Activated T-cell treated with anti-CD3 and anti-CD28 coated beads, Interleukin-2, amount 50 U/mL, for 48 hours (primary cell): ENCODE measurements at places on chromosomes 12 and 14.

GRCh38 chr14:95290871-95291431 is 28.8 kb downstream of the CLMN start:
- no peak for DNase-seq

- no peak for DNase-seq
These were observed 120.0 kb downstream of the PPFIA2 start for GRCh38 chr12:81639196-81639595.

DNA sequence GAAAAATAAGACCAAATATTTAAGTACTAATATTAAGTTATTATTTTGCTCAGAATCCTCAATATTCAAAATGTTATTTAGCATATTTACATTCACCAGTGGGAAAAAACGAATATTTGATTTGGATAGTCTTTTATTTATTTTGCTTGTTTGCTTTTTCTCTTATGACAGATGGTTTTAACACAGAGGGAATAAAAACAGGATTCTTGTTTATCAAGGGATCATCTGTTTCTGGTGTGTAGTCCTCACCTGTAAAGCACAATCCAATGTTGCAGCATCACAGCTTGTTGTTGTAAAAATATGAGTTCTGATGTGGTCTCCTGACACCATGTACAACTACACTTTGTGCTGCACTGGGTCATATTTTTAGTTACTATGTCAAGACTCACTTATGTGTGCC is 103.9 kb downstream of the AVPR1A start:
- DNase-seq = no peak

- DNase-seq = no peak
These were observed 68.7 kb upstream of the MED13L start for GRCh38 chr12:116346222-116346621.

DNA sequence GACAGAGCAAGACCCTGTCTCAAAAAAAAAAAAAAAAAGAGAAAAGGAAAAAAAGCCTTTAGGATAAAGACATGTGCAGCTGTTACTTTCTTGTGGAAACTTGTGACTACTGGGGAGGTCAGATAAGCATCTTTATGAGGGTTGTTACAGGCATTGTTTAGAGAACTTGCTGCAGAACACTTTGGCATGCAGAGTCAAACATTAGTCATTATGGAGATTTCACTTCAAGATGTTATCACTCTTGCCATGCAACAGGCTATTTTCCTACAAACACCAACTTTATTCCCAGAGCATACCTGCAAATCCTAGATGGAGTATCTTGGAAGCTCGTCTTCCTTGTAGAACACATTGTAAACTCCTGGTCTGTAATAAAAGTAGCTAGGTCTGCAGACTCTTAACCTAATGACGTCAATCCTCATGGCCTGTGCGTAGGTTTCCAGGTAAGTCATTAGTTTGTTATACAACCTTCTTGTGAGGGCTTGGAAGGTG is 36.3 kb upstream of the WDR89 start:
- no peak for DNase-seq

- no peak for DNase-seq
These were observed 2.5 kb downstream of the AJUBA start for GRCh38 chr14:22979748-22980392.

GRCh38 chr12:10331642-10332239 is 24.1 kb downstream of the KLRD1 start:
- DNase-seq = no peak

- DNase-seq = no peak
These were observed 2.8 kb upstream of the WSB2 start for GRCh38 chr12:118063576-118064391.

DNA sequence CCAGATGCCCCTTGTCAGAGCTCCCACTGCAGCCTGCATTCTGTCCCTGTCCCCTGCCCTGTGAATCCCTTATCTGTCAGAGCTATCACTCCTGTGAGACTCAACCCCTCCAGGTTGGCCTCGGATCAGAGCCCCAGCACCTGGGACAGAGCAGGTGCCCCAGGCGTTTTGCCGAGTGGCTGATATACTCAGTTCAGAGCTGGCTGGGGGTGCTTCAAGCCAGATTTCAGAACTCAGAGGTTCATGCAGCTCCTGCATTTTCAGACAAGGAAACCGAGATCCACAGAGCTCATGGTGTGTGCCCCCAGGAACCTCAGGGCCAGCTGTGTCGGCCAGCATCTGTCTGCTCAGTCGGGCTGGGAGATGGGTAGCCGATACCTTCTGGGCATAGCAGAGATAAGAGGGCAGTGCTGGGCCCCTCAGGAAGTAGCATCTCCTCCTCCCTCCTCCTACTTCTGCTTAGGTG is 228.0 kb upstream of the RTL1 start:
- no peak for DNase-seq

GRCh38 chr12:16385782-16386646 is 38.6 kb downstream of the MGST1 start:
- no peak for DNase-seq

GRCh38 chr14:53710615-53711014 is 246.0 kb downstream of the BMP4 start:
- DNase-seq = no peak

DNA sequence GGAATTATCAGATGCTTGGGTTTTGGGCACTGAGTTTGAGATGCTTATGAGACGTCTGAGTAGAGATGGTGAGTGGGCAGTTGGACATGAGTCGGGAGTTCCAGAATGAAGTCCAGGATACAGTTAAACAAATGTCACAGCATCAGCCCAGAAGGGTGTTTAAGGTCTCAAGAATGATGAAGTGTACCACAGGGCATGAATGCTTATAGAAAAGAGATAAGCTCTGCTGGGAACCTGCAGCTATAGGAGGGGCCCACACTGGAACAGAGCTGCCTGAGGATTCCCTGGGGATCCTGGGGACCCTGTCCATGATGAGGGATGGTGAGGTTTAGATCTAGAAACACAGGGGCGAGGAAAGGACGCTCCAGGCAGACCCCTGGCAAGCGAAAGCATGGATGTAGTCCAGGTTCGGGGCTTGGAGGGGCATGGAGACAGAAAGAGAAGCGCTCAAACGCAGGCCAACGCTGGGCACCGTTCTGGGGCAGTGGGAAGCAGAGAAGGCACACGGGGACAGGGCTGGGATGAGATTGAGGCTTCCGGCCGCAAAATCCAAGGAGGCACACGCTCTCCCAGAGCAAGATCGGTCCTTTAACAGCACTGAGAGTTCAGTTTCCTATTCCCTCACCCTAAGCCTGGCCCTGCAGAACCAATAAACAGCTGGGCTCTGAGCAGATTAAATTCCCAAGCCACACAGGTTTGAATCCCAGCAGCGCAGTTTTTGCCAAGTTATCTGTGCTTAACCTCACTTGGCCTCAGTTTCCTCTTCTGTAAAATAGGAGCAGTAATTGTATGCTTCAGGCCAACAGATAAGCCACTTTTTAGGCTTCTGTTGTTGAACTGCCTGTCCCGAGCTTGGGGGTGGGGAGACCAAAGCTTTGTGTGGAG is 52.9 kb downstream of the EID3 start:
- no peak for DNase-seq

- DNase-seq = no peak
These were observed 61.0 kb downstream of the KIF26A start for GRCh38 chr14:104199266-104199895.

- no peak for DNase-seq
These were observed 71.3 kb downstream of the PTHLH start for GRCh38 chr12:27900920-27901879.

- no peak for DNase-seq
These were observed 100.3 kb upstream of the PLEKHG7 start for GRCh38 chr12:92602476-92602875.

- no peak for DNase-seq
These were observed 3.3 kb downstream of the HHIPL1 start for GRCh38 chr14:99648027-99648784.

DNA sequence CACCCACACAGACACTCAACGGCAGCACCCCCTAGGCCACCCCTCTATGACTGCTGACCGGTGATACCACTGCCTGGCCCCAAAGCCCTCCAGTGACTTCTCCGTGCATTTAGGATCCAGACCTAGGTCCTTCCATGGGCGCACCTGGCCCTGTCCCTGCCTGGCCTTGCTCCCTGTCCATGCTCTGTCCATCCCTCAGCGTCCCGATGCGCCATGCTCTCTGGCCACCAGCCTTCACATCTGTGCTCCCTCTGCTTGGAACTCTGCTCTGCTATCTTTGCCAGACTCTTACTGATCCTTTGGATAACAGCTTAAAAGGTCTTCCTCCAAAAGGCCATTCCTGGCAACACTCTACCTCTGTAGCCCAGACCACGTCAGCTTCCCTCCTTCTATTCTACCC is 25.4 kb upstream of the HDAC7 start:
- no peak for DNase-seq

DNA sequence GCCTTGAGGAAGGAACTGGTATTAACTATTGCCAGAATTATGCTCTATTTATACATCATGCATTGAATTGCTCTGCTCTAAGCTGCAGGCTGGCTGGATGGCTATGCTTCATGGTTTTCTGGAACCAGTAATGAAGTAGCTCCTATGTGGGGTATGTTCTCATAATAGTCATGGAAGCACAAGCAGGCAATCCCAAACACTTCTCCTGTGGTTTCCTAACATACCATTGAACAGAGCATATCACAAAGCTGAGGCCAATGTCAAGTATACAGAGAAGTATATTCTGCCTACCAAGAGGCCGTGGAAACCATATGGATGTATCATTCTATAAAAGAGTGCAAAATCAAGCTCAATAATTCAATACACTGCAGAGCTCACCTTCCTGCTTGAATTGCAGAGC is 1752.4 kb upstream of the FLRT2 start:
- DNase-seq = no peak

GRCh38 chr14:36538051-36538450 is 18.0 kb upstream of the NKX2-1 start:
- no peak for DNase-seq

DNA sequence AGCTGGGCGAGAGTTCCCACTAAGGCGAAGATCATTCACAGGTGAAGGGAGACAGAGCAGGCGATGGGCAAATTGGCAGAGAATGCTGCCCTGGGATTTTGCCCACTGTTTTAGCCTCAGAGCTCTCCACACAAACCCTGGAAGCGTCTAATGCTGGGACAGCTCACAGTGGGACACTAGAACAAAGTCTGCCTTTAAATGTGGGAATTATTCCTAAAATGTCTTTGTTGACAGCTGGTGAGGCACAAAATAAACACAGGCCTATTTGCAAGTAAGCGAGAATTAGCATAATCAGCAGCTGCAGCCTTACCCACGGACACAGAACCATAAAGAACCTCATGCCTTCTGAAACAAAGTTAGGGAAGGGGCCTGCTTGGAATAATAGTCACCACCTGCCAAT is 824.5 kb downstream of the AACS start:
- DNase-seq = no peak

DNA sequence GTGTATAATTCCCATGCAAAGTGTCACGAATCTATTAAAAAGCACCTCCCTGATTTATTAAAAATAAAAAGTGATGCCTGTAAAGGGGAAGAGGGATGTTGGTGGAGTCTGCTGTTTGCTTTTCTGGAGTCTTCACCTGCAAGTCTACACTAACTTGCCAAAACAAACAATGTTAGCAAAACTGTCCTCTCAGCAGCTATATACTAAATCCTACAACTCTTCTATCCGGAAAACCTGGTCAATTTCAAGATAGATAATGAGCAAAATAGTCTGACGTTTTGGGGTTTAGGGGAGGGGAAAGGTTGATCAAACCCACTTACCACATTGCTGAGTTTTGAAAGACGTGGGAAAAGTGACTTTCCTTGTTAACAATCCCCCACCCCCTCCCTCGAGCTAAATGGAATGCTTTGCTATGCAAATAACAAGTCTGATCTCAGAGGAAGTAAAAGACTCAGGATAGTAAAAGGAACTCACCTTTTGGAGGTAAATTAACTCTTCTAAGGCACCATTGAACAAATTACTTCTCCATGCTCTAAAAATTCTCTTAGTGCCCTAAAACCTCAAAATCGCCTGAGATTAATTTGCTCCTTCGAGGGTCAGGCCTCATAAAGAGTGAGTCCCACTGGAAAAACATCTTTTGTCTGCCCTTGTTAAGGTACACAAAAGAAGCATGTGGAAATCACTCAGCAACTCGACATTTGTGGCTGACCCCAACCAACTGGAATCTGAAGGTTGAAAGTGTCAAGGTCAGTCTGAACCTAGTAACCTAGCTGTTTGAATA is 13.5 kb downstream of the BMP4 start:
- DNase-seq = no peak

DNA sequence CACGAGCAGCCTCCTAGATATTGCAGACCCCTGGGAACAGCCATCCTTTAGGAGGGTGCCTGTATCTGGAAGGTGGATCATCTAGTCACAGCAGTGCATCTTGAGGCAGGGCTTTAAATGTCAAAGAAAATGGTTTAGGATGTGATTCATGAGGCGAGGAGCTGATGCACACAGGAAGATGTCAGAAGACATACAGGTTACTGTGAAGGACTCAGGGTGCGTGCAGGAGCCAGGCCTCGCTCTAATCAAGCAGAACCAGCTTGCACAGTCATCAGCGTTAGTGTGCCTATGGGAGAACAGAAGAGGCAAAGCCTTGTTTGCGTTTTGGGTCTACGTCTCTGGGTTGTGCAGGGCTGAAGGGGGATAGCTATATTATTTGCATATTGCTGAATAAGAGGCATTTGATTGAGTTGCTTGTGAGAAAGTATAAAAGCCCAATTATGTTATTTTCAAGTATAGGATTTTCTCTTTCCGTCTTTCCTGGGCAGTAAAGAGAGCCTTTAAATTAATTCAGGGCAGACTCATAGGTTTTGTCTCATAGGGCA is 77.3 kb upstream of the RPH3A start:
- no peak for DNase-seq

GRCh38 chr12:127655691-127656090 is 611.3 kb upstream of the TMEM132C start:
- DNase-seq = no peak

GRCh38 chr14:68450391-68451120 is 342.3 kb downstream of the ZFP36L1 start:
- DNase-seq = no peak

GRCh38 chr14:49692193-49692757 is 645 bp upstream of the KLHDC1 start:
- no peak for DNase-seq

DNA sequence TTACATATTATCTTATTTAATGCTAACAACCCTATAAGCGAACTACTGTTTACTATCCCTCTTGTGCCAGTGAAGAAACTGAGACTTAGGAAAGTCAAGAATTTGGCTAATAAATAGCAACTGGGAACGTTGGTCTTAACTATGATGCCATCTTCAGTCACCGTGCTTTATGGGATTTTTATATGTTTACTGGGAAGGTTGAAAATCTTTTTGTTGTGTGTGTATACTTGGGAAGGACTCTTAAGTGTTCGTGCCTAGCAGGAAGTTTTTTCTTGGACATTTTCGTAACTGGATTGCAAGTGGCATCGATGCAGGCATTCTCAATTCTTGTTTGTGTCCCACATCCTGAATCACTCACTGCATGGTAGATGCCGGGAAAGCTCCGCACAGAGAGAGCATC is 9.4 kb downstream of the SFSWAP start:
- DNase-seq = no peak

- no peak for DNase-seq
These were observed 886 bp upstream of the METTL17 start for GRCh38 chr14:20988717-20989470.

DNA sequence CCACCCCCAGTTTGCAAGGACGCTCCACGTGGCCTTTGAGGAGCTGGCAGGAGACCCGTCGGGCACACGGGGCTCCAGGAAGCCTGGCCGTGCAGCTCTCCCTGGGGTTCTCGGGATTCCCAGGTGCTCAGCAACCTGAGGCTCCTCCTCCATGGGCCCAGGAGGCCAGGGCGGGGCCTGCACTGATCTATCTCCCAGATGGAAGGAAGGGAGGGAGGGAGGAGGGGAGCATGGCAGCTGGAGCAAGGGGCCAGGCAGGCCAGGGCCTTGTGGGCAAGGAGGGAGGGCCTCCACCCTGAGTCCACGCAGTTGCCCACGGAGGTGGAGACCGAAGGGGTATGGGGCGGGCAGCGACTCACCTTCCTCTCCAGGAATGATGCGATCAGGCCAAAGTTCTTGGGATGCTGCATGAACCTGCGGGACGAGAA is 127.3 kb downstream of the RFLNA start:
- DNase-seq = no peak
